Stomach (tissue), 19 donors: ENCODE measurements at places on chromosomes 2 and 18.
A peak's percentile ranks its signal among the peaks of the same experiment; 100 is the strongest.

GRCh38 chr2:229410264-229410663 lies 139.2 kb upstream of the PID1 start:
- H3K36me3 ChIP-seq, result no peaks in the 10 kb centered on the region
- no peaks in the 10 kb centered on the region for H3K27me3 ChIP-seq
- peaks cover 18% of the 10 kb centered on the region for H3K4me1 ChIP-seq
- H3K27ac ChIP-seq, result peak overlapping the region; percentile 82
- H3K4me3 ChIP-seq, result no peak overlapping the region

GRCh38 chr18:62109676-62110075 lies 77.2 kb downstream of the PIGN start:
- H3K27me3 ChIP-seq, result no peaks in the 10 kb centered on the region
- DNase-seq, result no peak
- H3K27ac ChIP-seq, result no peak overlapping the region
- peaks cover 5% of the 10 kb centered on the region for H3K4me1 ChIP-seq
- peaks cover 10% of the 10 kb centered on the region for H3K36me3 ChIP-seq

- no peaks in the 10 kb centered on the region for H3K27me3 ChIP-seq
- no peaks in the 10 kb centered on the region for H3K4me1 ChIP-seq
- H3K4me3 ChIP-seq, result no peak overlapping the region
- DNase-seq, result no peak
- peaks cover 95% of the 10 kb centered on the region for H3K36me3 ChIP-seq
Measured at GRCh38 chr2:238069021-238069709, 8.4 kb downstream of the SCLY start.

DNA sequence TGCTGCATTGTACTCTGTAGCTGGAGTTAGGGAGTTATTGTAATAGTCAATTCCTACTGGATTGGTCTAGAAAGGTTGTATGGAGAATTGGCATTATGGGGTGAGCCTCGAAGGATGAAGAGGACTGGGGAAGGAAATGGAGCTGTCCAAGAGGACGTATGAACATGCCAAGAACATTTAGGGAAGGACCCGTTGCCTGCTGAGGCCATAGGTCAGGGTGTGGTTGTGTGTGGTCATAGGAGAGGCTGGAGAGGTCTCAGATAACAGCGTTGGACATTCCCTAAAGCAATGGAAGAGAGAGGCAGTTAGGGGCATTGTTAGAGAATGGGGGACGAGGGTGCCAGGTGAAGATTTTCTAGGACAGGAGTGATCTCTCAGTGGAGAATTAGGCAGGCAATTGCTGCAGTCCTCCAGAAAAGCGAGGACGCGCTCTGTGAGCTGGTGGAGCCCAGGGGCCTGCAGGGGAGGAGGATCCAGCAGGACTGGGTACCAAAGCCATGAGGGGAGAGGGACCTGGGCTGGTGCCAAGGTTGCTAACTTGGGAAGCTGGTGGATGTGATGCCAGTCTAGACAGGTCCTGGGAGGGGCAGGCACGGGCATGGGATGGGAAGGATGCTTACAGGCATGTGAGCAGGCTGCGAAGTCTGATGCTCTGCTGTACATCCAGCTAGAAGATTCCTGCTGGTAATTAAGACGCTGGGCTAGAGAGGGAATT lies 9.4 kb upstream of the PSD4 start:
- H3K27ac ChIP-seq, result peak overlapping the region; percentile 20
- no peak for DNase-seq
- peaks cover 37% of the 10 kb centered on the region for H3K4me1 ChIP-seq
- no peaks in the 10 kb centered on the region for H3K36me3 ChIP-seq
- no peaks in the 10 kb centered on the region for H3K27me3 ChIP-seq
- H3K4me3 ChIP-seq, result no peak overlapping the region

GRCh38 chr18:54269893-54270844 lies 852 bp downstream of the POLI start:
- peak; percentile 82 for DNase-seq
- peaks cover 13% of the 10 kb centered on the region for H3K4me1 ChIP-seq
- H3K36me3 ChIP-seq, result peaks cover 4% of the 10 kb centered on the region
- H3K4me3 ChIP-seq, result peak overlapping the region; percentile 90
- H3K27ac ChIP-seq, result peak overlapping the region; percentile 95
- no peaks in the 10 kb centered on the region for H3K27me3 ChIP-seq

- DNase-seq, result no peak
- no peaks in the 10 kb centered on the region for H3K36me3 ChIP-seq
- no peak overlapping the region for H3K4me3 ChIP-seq
- peaks cover 21% of the 10 kb centered on the region for H3K4me1 ChIP-seq
Measured at GRCh38 chr2:28680657-28681056, 71.0 kb upstream of the PPP1CB start.

GRCh38 chr2:201513271-201513670 lies 61.7 kb downstream of the STRADB start:
- no peaks in the 10 kb centered on the region for H3K27me3 ChIP-seq
- no peak overlapping the region for H3K27ac ChIP-seq
- no peak for DNase-seq
- no peaks in the 10 kb centered on the region for H3K4me1 ChIP-seq

DNA sequence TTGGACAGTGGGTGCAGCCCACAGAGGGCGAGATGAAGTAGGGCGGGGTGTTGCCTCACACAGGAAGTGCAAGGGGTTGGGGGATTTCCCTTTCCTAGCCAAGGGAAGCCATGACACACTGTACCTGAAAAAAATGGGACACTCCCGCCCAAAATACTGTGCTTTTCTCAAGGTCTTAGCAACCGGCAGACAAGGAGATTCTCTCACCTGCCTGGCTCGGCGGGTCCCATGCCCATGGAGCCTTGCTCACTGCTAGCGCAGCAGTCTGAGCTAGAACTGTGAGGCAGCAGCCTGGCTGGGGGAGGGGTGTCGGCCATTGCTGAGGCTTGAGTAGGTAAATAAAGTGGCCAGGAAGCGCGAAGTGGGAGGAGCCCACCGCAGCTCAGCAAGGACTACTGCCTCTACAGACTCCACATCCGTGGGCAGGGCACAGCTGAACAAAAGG lies 244.7 kb downstream of the NBAS start:
- H3K4me1 ChIP-seq, result no peaks in the 10 kb centered on the region
- no peak overlapping the region for H3K27ac ChIP-seq
- H3K36me3 ChIP-seq, result peaks cover 25% of the 10 kb centered on the region
- H3K4me3 ChIP-seq, result no peak overlapping the region

GRCh38 chr2:100272841-100273329 lies 49.4 kb downstream of the LONRF2 start:
- no peaks in the 10 kb centered on the region for H3K27me3 ChIP-seq
- DNase-seq, result no peak
- no peak overlapping the region for H3K4me3 ChIP-seq
- peaks cover 3% of the 10 kb centered on the region for H3K36me3 ChIP-seq
- H3K4me1 ChIP-seq, result no peaks in the 10 kb centered on the region

DNA sequence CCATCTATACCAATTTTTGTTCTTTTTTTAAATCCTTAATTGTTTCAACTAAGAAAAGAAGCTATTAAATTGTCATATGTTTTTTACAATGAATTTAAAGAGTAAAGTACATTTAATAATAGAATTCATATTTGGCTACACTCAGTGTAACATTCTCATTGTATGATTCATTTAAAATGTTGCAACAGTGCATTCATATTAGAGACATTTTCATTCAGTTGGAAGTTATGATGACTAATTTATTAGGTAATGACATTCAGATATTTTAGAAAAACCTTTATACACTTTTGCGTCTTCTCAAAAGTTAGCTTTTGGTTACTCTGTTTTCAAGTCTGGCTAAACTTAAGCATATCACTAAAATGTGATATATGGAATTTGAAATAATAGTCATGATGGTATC lies 887.5 kb upstream of the NRXN1 start:
- H3K27ac ChIP-seq, result no peak overlapping the region
- no peak for DNase-seq
- no peaks in the 10 kb centered on the region for H3K27me3 ChIP-seq
- no peak overlapping the region for H3K4me3 ChIP-seq

- H3K27me3 ChIP-seq, result no peaks in the 10 kb centered on the region
- no peaks in the 10 kb centered on the region for H3K4me1 ChIP-seq
- no peak overlapping the region for H3K27ac ChIP-seq
- no peak overlapping the region for H3K4me3 ChIP-seq
Measured at GRCh38 chr18:59801576-59801975, 98.2 kb upstream of the PMAIP1 start.
